ENCODE measurements at places on chromosomes 3 and 15.

- H3K4me1 ChIP-seq, result no peaks in the 10 kb centered on the region
- DNase-seq, result no peak
- H3K36me3 ChIP-seq, result peaks cover 5% of the 10 kb centered on the region
- no peaks in the 10 kb centered on the region for H3K27me3 ChIP-seq
- H3K27ac ChIP-seq, result no peak overlapping the region
Observed at GRCh38 chr3:32046102-32046501, 60.3 kb upstream of the GPD1L start.

DNA sequence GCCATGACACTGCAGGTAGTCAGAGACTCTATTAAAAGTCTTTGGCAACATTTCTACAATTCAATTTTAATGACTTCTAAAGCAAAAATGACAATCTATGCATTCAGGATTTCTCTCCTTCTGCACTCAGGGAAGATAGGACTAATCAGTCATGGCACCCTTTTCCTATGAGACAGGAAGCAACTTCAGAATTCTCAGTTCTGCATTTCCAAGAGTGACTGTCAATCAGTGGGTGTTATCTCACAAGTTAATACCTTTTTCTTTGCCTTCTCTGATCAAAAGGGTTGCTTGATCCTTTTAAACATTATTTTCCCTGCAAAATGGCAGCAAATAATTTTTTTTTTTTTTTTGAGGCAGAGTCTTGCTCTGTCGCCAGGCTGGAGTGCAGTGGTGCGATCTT, 7.8 kb upstream of the ICE2 start:
- peaks cover 8% of the 10 kb centered on the region for H3K36me3 ChIP-seq
- H3K27ac ChIP-seq, result no peak overlapping the region
- DNase-seq, result no peak
- no peak overlapping the region for H3K4me3 ChIP-seq

GRCh38 chr15:69997813-69998212, 99.9 kb downstream of the TLE3 start:
- peaks cover 7% of the 10 kb centered on the region for H3K27me3 ChIP-seq
- H3K4me1 ChIP-seq, result no peaks in the 10 kb centered on the region
- no peak for DNase-seq
- no peak overlapping the region for H3K4me3 ChIP-seq
- H3K36me3 ChIP-seq, result no peaks in the 10 kb centered on the region

- H3K27me3 ChIP-seq, result no peaks in the 10 kb centered on the region
- no peak overlapping the region for H3K4me3 ChIP-seq
- H3K4me1 ChIP-seq, result peaks cover 8% of the 10 kb centered on the region
- no peaks in the 10 kb centered on the region for H3K36me3 ChIP-seq
- H3K27ac ChIP-seq, result no peak overlapping the region
- no peak for DNase-seq
Observed at GRCh38 chr3:15512166-15512565, 9.3 kb downstream of the COLQ start.

DNA sequence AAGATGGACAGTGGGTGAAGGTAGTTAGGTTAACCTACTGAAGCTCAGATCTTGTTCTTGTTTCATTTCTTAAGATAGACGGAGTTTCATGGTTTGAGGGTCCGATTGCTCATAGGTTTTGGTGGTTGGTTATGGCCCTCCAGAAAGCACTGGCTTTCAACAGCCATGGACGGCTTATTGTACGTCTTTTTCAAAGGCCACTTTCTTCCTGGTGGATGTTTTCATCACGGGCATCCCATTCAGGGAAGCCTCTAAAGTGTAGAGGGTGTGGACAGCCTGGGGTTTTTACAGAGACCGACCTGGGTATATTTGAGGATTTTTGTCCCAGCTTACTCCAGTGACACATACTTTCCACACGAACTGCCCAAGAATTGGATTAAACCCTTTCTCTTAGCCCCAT, 132.7 kb upstream of the ONECUT1 start:
- no peaks in the 10 kb centered on the region for H3K4me1 ChIP-seq
- H3K27ac ChIP-seq, result no peak overlapping the region
- no peaks in the 10 kb centered on the region for H3K36me3 ChIP-seq
- DNase-seq, result no peak

DNA sequence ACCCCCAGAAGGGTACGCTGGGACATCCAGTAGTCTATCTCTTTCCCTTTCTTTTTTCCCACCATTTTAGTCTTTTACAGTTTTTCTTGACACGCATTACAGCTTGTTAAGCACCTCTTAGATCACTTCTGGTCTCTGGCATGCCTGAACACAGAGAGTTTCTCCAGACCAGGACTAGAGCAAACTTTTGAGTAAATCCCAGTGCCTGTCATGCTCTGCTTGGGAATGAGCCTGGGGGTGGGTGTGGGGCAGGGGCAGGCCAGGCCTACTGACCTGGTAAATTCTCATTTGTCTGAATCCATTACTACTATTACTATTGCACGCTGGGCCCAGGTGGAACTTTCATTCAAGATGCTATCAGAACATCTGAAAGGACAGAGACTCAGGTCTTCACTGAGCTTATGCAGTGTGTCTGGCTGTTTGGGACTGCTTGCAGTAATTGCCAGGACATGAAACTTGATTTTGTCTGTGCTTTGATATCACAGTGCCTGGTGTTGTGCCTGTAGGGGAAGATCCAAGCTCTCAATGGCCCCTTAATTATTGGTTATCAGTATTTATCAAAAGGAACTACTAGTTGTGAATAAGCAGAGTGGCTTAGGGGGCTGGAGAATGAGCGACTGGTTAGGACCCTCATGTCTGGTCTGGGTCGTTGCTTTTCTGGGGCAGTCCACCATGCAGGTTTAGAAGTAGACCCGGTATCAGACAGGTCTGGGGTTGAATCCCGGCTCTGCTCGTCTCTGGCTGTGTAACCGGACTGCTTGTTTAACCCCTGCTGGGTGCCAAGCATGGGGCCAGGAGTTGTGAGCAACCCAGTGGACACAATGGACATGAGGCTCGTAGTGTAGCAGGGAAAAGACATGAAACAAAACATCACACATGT, 196.1 kb upstream of the TLE3 start:
- no peak overlapping the region for H3K4me3 ChIP-seq
- H3K4me1 ChIP-seq, result peaks cover 2% of the 10 kb centered on the region
- no peaks in the 10 kb centered on the region for H3K27me3 ChIP-seq

DNA sequence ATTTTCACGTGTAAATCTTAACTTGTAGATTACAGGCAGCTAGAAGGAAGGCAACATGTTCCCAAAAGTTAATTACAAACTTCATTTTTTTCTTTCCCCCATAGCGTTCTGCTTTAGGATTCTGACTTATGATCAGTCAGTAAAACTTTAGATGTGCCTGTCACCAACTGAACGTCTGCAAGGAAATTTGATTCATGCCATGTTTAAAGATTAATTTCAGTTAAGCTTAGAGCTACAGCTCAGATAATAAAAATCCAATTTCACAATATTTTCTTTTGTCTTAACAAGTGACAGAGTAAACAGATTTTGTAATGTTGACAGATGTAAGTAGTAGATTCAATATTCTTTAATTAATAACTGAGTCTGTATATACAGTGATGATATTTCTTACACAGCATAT, 253.1 kb downstream of the NFKBIZ start:
- H3K36me3 ChIP-seq, result peaks cover 5% of the 10 kb centered on the region
- no peaks in the 10 kb centered on the region for H3K27me3 ChIP-seq
- peaks cover 22% of the 10 kb centered on the region for H3K4me1 ChIP-seq
- H3K4me3 ChIP-seq, result no peak overlapping the region
- no peak overlapping the region for H3K27ac ChIP-seq
- DNase-seq, result no peak

GRCh38 chr3:120355486-120355885, 6.3 kb upstream of the LRRC58 start:
- no peak for DNase-seq
- H3K4me1 ChIP-seq, result no peaks in the 10 kb centered on the region
- peaks cover 28% of the 10 kb centered on the region for H3K27me3 ChIP-seq
- no peaks in the 10 kb centered on the region for H3K36me3 ChIP-seq
- H3K4me3 ChIP-seq, result no peak overlapping the region
- H3K27ac ChIP-seq, result no peak overlapping the region

DNA sequence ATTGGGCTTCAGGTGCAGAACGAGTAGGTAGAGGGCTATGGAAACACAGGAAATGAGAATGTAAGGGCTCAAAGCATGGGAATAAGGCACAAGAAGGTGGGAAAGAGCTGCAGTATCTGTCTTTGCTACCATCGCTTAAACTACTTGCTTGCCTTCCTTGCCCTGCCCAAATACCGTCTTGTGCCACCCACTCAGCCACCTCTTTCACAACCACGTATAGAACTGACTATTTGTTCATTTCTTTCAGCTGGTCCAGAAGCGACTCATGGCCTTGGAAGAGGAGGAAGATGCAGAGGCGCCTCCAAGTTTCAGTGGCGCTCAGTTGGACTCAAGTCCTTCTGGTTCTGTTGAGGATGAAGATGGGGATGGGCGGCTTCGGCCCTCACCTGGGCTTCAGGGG, 11.8 kb downstream of the LPCAT4 start:
- H3K4me1 ChIP-seq, result no peaks in the 10 kb centered on the region
- no peak overlapping the region for H3K27ac ChIP-seq
- no peaks in the 10 kb centered on the region for H3K27me3 ChIP-seq
- peaks cover 3% of the 10 kb centered on the region for H3K36me3 ChIP-seq
- no peak for DNase-seq

GRCh38 chr3:8113626-8114025, 388.0 kb upstream of the LMCD1 start:
- no peak for DNase-seq
- H3K36me3 ChIP-seq, result no peaks in the 10 kb centered on the region
- no peaks in the 10 kb centered on the region for H3K4me1 ChIP-seq

- H3K36me3 ChIP-seq, result peaks cover 73% of the 10 kb centered on the region
- peak overlapping the region; percentile 93 for H3K27ac ChIP-seq
- DNase-seq, result no peak
- peaks cover 73% of the 10 kb centered on the region for H3K4me1 ChIP-seq
- H3K27me3 ChIP-seq, result no peaks in the 10 kb centered on the region
Observed at GRCh38 chr3:52247409-52248164, 2.0 kb downstream of the PPM1M start.

- peak overlapping the region; percentile 99 for H3K4me3 ChIP-seq
- peaks cover 39% of the 10 kb centered on the region for H3K4me1 ChIP-seq
- DNase-seq, result no peak
- H3K27ac ChIP-seq, result peak overlapping the region; percentile 99
- peaks cover 44% of the 10 kb centered on the region for H3K36me3 ChIP-seq
Observed at GRCh38 chr3:4977853-4978203, 1.4 kb upstream of the BHLHE40 start.

DNA sequence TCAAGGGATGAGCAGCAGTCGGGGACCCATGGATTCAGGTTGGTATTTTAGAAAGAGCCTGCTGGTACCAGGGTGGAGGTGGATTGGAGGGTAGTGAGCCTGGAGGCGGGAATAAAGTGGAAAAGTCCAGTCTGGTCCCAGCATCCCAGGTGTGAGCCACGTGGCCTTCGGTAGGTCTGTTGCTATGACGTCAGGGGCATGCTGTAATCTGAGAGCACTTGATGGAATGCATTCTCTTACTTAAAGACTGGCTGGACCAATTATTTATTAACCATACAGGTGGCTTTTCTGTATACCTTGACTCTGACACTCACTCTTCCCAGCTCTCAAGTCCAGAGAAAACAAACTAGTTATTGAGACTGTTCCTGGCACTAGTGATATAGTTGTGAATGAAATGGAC, 389.9 kb upstream of the RGMA start:
- H3K27me3 ChIP-seq, result no peaks in the 10 kb centered on the region
- H3K4me1 ChIP-seq, result no peaks in the 10 kb centered on the region
- no peak for DNase-seq
- no peak overlapping the region for H3K27ac ChIP-seq

DNA sequence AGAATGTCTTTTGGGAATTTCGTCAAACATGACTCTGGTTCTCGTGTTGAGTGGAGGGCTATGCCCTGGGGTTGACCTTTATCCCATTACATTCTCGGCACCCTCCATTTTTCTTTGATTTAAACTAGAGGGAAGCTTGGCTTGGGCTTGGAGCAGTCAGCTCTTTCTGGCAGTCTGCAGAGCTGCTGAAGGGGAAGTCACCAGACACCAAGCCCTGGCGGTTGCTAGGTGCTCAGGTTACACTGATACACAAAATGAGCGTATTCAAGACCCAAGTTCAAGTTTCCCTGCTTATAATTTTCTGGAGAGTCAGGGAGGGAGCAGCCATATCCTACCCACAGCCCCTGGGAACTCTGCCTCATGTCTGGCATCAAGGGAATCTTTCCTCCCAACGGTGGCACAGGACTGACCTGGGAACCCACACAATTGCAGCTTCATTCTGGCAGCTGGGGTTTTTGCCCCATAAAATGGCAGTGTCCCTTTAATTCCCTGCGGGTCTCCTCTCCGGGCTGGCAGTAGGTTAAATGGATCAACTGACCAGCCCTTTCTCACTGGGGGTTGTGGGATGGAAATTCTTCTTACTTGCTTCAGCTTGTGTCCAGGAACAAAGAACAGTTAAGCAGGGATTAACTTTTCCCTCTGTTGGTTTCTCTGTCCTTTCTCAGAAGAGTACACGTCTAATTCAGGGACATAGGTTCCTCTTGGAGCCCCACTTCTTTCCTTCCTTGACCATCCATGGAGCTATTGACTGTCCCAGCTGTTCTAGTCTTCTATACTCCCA, 110.0 kb upstream of the DLG1 start:
- H3K4me1 ChIP-seq, result no peaks in the 10 kb centered on the region
- peaks cover 3% of the 10 kb centered on the region for H3K36me3 ChIP-seq
- no peak for DNase-seq

DNA sequence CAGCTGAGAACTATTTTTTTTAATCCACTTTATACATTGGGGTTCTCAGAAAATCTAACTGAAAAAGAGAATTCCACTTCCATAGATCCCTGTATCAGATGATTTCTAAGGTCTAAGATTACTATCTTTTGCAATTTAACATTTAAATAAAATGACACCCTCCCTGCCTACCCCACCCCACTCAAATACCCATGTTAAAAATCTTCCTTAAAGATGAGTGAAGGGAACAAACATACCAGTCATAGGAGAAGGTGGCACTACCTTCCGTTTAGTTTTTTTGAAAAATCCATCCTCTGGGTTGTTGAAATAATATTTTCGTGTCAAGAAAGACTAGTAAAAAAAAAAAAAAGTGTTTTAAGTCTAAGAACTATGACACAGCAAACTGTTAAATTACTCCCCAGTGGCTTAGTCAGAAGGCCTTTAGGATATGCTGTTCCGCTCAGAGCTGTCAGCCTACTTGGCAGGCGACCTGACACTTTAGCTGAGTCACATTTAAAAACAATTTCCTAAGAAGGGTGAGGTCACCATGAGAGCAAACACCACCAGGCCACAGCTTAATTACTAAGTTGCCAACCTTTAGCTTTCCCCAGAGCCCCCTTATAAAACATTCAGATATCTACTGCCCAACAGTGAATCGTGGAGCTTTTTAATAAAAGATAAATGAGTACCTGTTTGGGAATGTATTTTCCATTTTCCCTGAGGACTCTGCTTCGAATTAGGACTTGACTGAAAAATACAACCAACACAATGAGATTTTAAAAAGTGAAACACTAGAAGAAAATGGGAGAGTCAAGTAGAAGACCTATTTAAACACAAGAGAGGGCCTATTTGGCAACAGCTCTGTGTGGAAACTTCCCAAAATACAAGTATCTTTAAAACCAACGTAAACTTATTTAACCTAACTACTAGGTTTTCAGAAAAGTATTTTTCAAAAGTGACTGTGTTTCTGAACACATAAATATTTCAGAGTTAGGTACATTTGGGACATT, 9.6 kb downstream of the EMC3 start:
- no peak for DNase-seq
- no peaks in the 10 kb centered on the region for H3K27me3 ChIP-seq
- H3K4me1 ChIP-seq, result peaks cover 8% of the 10 kb centered on the region
- H3K36me3 ChIP-seq, result peaks cover 7% of the 10 kb centered on the region
- H3K4me3 ChIP-seq, result no peak overlapping the region
